ENCODE measurements at places on chromosomes 2 and 18. TPM values are rescaled to one million over a fixed set of nuclear protein-coding genes. Genes with fewer than 3 reads are reported as not detected.

DNA sequence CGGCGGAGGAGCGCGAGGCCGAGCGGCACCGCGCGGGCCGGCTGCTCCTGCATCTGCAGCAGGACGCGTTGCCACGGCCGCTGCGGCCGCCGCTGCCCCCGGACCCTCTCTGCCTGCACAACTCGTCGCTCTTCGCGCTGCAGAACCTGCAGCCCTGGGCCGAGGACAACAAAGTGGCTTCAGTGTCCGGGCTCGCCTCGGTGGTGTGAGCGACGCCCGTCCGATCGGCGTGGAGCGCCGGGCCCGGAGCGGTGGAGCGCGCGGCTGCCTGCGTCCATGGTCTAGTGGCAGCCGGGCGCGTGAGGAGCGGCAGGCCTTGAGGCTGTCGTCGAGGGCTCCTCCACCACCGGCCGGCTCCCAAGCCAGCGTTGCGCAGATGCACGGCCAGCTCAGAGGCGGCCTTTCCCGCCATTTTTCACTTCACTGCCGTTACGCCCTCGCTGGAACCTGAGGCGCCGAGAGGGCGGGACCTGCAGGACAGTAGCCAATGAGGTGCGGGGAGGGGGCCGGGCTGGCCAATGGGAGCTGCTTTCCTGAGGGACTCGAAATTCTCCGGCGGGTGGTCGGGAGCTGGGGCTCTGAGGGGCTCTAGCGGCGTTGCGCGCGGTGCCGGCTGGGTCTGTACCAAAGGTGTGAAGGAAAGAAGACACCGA lies 1.9 kb downstream of the TLX2 start:
- ATAC-seq, result peak; percentile 69

DNA sequence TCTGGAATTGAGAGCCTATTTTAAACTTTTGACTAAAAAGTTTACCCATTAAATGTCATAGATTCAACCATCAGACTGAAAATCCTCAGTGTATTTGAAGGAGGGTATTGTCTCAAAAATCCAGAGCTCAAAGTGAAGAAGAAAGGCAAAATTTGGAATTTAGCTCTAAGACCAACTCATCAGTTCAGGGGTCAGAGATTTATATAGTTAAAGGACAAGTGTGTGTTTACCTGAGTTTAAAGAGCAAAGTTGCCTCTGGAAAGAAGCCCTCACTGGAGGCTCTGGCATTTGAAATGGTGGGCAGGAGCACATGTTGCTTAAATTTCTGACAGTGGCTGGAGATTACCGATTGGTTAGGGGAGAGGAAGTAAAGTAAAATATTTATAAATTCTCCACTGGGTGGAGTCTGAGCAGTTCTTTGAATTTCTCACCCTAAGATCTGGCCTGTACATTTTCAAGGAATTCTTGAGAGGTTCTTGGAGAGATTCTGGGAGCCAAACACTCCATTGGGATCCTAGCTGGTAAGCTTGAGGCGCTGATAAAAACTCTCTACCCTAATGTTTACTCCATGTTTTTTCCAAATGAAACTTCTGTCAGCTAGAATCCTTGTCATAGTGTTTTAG lies at the start of gene KYNU:
TSS of gene KYNU (plus strand) at position 449 of the 623 bp plus-strand sequence. CDS start 7,704 bp downstream, outside the sequence.
- no peak for ATAC-seq

GRCh38 chr2:234611209-234611608 lies 114.3 kb upstream of the ARL4C start:
- no peak for ATAC-seq

GRCh38 chr2:215020283-215020682 lies 118.1 kb downstream of the ABCA12 start:
- no peak for ATAC-seq

Gene RMDN2
- 12.5 TPM for total RNA-seq

Gene RAX
- not detected for total RNA-seq

Gene PTH2R
- 0.62 TPM for total RNA-seq

- no peak for ATAC-seq
Observed at GRCh38 chr18:35158728-35159450, 81.9 kb upstream of the ZNF397 start.
